Stimulated activated CD4-positive, alpha-beta T cell treated with anti-CD3 and anti-CD28 coated beads, Interleukin-4, amount 100 ng/mL, for 4 hours (primary cell): ENCODE measurements at places on chromosomes 5 and 9.

GRCh38 chr9:34417734-34418133, 40.6 kb downstream of the FAM219A start:
- DNase-seq, result no peak

DNA sequence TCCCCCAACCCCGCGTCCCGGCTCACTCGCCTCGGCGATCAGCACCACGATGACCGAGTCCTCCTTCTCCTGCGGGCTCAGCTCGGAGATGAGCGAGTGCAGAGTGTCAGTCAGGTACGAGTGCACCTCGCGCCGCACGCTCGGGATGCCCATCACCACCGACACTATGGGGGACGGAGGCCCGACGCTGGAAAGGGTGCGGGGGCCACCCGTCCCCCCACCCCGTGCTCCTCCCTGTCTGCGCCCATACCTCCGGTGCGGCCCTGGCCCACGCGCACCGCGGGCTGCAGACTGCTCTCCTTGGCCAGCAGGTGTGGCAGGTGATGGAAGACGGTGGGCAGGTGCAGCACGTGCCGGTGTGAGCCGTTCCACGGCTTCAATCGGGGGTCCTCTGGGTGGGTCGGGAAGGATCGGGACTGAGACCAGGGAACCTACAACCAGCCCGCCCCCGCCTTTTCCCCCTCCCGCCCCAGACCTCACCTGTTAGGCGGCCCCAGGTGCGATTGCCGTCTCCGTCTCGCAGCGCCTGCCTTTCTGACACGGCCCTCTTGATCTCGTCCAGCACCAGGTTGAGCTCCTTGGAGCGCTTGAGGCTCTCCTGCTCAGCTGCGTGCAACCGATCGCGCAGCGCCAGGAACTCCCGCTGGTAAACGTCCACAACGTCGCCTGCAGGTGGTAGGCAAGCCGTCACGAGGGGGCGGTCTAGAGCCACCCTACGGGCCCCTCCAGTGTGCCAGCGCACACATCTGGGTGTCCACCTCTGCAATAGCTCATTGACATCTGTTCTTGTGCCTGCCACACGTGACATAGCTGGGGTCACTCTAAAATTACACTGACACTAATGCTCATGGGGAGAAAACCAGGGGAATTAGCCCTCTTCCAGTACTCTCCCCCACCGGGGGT, 5.1 kb downstream of the MGAT4B start:
- DNase-seq, result peak; percentile 86

DNA sequence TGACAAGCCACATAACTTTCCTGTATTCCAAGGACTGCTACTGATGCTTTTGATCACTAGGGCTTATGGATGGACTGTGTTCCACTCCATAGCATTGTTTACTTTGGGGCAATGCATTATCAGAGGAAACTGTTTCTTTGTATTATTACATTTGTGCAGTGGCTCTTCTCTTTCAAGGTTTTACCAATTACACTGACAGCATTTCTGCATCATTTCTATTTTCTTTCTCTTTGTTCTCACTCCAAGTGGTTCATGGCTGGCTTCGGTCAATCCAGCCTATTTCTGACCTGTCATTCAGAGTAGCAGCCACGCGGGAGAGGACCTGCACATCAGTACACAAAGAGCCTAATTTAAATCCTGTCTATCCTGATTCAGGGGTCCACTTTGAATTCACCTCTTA, 711.0 kb downstream of the TLE4 start:
- DNase-seq, result no peak

DNA sequence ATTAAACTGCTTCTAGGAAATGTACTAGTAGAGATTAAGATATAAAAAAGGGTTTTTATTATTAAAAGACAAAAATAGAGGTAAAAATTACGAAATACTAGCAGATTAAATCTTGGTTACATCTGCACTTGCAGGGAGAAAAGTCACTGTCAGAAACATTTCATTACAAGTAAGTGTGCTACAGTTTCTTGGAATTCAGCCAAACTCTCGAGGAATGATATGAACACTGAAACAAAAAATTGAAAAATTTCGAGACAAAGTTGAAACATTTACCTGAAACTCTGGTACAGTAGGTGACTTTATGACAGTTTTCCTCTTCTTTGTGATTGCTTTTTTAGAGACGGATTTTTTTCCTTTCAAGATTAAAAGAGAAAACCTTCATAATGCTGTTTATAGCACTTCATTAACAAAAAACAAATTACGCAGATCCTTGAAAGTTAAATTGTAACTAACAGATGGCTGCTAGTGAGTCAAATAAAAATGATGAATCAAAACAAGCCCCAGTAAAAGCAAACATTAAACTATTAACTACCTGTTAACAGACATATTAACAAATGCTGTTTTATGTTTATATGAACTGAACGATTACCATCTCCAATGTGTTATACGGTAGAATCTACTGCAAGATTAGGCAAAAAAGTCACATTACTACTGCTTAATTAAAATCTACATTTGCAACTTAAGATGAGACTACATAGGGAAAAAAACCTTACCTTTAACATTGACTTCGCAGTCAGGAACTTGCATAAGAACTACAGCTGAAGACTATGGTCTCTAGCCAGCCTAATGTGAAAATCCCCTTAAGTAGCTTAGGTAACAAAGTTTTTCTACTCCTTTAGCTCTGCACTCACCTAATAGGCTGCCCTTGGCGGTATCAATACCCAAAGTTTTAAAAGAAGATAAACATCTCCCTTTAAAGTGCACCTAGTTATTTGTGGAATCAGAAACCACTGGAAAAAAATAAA, 61.4 kb downstream of the RANBP6 start:
- DNase-seq, result no peak

GRCh38 chr9:36625006-36625615, 52.4 kb downstream of the MELK start:
- no peak for DNase-seq

- no peak for DNase-seq
Observed at GRCh38 chr9:126696401-126697145, 82.8 kb downstream of the LMX1B start.

DNA sequence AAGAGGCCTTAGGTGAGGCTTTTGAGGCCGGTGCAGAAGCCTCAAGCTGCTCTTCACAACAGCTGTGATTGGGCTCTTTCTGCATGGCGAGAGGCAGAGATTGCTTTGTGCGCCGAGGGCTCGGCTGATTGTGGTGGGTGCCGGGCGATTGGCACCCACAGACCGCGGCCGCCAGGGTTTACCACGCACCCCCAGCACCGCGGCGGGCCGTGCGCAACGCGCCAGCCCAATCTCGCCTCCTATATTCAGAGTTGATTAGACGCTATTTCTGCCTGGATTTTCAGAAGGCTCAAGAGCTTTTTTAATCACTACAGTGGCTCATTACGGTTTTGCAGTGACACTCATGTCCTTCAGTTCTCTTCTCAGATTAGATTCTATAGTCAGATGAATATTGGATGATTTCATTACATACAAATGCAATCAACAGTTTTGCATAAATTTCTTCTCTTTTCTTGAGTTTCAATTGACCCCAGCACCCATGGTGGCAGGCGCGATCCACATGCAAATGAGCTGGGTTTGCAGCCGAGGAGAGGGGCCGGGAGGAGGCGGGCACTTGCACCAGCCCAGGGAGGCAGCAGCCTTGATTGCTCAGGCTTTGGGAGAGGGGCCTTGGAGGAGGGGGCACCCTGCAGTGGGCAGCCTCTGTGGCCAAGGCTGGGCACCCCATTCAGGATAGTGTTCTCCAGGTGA, 33.8 kb upstream of the PTGS1 start:
- DNase-seq, result no peak

DNA sequence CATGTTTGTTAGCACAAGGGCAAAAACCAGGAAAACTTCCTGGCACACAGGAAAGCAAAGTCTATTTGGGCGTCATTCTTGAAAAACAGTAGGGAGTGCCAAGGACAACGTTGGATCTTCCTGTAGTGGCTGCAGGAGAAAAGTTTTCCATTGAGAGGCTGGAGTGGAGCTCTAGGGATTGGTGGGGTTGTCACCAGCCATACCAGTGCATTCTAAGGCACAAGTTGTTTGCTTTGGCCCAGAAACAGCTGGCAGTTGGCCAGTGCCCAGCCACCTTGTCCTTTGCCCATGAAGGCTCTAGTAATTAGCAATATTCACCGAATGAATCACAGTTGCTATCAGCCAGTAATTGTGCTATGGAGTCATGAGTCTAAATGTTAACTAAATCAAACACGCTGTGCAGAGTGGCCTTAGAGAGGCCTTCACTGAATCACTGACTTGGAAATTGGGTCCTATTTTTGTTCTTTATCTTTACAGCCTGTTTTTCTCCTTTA, 26.4 kb downstream of the TNFSF15 start:
- no peak for DNase-seq
